ENCODE measurements at places on chromosomes 16 and 17.

DNA sequence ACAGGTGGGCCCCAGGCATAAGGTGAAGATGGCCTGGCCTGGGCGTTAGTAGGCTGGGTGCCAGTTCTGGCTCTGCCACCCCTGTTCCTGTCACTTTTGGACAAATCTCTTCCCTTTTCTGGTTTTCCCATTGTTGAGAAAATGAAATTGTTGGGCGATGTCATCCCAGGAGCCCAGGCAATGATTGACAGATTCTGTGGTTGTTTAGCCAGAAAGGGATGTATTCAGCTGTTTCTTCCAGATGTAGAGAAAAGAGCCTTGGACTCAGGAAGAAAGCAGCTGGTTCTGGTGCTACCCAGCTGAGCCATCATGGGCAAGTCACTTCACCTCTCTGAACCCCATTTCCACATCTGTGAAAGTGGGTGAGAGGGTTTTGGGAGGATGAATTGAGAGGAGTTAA is 60.1 kb upstream of the MRTFB start:
- DNase-seq = peak; percentile 42

DNA sequence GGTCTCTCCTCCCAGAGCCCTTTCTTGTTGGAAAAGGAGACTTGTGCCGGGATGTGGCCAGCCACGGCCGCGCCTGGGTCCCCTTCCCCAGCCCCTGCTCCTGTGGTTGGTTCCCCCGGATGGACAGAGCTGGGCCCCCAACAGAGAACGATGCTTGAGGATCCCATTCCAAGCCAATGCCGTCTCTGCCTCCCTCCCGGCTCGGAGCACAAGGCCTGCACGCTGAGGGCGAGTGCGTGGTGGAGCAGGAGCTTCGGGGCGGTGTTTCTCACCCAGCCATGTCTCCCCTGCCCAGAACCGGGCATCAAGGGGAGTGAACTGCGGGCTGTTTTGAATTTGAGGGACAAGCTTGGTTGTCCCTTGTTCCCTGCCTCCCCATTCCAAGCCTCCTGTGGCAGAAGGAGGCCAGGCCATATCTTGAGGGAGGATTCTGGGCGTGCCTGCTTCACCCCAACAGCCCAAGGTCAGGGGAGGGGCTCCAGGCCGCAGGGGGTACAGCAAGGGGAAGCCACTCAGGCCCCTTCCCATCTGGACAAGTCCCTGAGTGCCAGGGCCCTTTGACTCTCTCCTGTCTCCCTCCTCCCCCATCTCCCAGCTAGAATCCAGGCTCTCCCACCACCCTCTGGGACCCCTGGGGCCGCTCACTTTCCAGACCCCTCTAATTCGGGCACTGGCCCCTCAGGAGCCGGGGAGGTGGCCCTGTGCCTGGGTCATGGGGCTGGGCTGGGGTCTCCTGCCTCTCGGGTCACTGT is 43.6 kb downstream of the SOCS3 start:
- DNase-seq = no peak

DNA sequence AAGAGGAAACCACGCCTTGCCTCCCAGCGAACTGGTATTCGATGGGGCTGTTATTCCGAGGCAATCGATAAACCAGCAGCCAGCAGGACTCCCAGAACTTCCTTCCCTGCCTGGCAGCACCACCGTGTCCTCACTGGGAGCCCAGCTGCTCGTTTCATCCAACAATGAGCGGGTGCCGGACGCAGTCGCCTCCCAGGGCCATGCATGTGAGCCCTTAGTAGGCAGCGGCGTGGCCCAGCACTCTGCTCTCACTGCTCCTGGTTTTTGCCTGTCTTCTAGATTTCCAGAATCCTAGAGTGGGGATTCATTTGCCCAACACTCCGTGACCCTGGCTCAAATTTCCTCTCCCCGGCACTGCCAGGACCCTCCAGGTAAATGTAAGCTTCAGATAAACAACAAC is 29.1 kb upstream of the RASD1 start:
- DNase-seq = no peak

- DNase-seq = no peak
Observed at GRCh38 chr17:27362909-27363308, 69.0 kb downstream of the WSB1 start.

DNA sequence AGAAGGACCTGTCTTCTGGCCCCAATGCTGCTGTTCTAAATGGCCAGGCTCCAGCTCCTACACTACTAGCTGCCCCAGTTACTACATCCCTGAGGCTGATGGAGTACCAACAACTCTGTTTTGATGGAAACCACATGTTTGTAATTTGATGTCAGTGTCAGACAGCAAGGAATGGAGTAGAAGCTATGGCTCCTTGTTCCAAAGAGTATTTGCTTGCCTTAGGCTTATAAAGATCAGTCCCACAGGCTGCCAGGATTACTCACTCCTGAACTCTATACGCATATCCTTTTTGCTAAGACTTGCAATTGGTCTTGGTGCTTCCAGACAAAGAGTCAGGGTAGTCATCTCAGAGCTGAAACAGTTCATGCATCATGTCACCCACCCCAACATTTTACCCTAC is 139.6 kb downstream of the HS3ST3A1 start:
- peak; percentile 5 for DNase-seq

Data from tongue (tissue), 3 donors.